T1000 (cell line): ENCODE measurements at places on chromosomes 2 and 18.

DNA sequence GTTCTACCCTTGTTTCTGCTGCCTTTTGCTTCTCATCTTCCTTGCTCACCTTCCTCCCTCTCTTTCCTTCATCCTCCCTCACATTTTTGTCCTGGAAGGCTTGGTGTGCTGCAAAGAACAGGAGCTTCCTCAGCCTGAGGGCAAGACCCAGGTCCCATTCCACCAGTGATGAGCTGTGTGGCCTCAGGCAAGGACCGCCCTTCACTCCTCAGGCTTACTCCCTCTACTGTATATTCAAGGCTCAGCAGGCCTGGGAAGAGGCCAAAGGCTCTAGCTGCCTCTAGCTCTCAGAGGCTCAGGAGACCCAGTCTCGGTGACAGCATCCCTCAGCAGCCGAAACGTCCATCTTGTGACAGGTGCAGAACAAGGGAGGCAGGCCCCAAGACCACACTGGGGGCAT, 97.5 kb downstream of the MRO start:
- DNase-seq = no peak

- DNase-seq = no peak
Observed at GRCh38 chr2:98464772-98465310, 20.2 kb downstream of the INPP4A start.

- DNase-seq = no peak
Observed at GRCh38 chr2:159017837-159018236, 49.4 kb downstream of the TANC1 start.

GRCh38 chr18:72899338-72899737, 31.6 kb upstream of the NETO1 start:
- DNase-seq = no peak
